Omental fat pad (tissue), 4 donors: ENCODE measurements at places on chromosomes 5 and 9.
A peak's percentile ranks its signal among the peaks of the same experiment; 100 is the strongest.

- DNase-seq: no peak
Measured at GRCh38 chr5:74196233-74196632, 444.3 kb downstream of the ENC1 start.

DNA sequence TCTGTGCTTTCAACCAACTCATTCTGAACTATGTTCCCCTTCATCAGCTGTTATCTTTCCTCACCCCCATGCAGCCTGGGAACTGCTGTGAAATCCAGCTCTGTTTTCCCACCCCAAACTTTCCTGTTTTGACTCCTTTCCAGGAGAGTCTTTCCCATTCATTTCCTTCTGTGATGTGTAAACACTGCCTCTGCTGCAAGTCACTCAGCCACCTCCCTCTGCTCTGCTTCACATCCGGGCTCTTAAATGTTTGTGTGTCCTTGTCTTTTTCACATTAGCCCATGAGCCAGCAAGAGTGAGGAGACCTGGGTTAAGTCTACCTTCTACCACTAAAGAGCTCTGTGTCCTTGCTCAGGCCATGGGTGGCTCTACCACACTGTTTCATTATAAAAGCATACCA, 137.5 kb downstream of the ICE1 start:
- no peak for DNase-seq

GRCh38 chr5:168318240-168318639, 26.8 kb downstream of the WWC1 start:
- no peak for DNase-seq

- no peak for DNase-seq
Measured at GRCh38 chr9:130104491-130105193, 50.9 kb downstream of the GPR107 start.

- no peak for DNase-seq
Measured at GRCh38 chr5:38636626-38637025, 80.2 kb upstream of the LIFR start.

GRCh38 chr5:96189987-96190386, 228.3 kb upstream of the ELL2 start:
- DNase-seq: no peak

DNA sequence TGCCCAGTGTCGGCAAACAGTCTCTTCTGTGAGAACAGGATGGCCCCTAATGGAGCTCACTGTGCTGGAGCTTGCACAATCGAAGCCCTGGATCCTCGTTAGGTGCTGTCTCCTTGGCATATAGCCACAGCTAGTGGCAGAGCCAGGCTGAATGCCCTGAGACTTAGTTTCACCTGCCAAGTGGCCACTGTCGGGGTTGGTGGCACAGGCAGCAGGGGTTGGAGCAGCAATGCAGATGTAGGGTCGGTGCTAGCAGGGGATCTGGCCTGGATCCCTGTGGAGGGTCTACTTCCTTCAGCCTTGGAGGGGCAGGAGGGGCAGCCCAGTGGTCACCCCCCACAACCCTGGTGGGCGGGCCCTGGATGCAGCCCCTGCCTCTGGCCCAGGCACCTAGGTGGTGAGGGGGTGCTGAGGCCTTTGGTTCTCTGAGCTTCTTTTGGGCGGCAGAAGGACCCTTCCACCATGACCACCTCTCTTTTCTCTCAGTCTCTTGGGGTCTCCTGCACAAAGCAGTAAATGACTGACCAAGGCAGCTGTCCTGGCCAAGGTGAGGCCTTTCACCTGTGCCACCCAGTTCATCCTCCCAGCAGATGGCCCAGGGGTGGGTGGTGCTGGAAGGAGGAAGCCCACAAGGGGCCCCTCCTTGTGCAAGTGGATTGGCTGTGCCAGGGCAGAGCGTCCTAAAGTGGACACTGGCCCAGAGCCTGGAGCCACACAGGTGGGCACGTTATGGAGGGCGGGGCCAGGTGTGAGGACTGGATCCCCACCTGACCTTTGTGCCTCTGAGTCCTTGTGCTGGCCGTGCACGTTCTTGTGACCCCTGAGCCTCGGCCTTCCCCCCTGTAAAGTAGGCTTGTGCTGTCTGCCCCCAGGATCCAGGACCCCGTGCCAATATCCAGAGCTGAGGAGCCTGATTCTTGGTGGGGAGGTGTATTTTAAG, 44.8 kb downstream of the PHF2 start:
- DNase-seq: no peak

- no peak for DNase-seq
Measured at GRCh38 chr5:169431386-169431785, 130.4 kb upstream of the SLIT3 start.

GRCh38 chr9:38309324-38310195, 82.9 kb upstream of the ALDH1B1 start:
- DNase-seq: no peak

DNA sequence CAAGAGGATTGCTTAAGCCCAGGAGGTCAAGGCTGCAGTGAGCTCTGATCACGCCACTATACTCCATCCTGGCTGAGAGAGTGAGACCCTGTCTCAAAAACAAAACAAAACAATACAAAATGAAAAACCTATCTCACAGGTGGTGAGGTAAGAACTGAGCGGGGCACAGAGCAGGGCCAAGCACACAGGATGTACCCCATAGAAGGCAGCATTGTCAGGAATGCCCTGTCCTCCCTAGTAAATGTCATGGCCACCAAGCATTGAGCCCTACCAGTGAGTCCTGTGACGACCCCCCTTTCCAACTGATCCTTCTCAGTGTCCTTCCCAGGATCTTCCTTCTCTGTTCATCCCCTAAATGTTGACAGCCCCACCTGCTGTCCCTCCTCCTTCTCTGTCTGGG, 44.6 kb upstream of the ALDH1B1 start:
- DNase-seq: no peak

DNA sequence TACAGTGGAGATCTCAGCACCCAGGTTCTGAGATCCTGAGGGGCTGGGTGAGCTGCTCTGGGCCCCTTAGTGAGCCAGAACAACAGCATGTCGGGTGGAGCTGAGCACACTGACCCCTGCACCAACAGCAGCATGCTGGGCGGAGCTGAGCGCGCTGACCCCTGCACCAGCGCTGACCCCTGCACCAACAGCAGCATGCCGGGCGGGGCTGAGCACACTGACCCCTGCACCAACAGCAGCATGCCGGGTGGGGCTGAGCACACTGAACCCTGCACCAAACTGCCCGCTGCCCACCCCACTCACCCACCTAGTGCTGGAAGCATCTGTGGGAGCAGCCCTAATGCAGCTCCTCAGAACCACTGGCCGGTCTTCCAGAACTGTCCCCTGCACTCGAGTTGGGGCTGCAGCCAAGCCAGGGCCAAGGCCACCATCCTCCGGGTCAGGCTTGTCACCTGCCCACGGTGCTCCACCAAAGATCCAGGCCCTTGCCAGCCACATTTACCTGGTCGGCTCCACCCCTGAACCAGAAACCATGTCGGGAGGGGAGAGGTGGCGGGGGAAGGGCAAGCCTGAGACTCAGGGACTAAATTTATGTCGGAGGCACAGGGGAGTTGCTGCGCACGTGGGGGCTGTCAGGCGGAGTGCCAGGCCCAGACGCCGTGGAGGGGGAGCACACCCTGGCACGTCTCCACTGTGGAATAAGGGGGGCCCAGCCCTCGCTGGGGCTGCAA, 80.3 kb downstream of the ADAMTS2 start:
- DNase-seq: peak; percentile 23

DNA sequence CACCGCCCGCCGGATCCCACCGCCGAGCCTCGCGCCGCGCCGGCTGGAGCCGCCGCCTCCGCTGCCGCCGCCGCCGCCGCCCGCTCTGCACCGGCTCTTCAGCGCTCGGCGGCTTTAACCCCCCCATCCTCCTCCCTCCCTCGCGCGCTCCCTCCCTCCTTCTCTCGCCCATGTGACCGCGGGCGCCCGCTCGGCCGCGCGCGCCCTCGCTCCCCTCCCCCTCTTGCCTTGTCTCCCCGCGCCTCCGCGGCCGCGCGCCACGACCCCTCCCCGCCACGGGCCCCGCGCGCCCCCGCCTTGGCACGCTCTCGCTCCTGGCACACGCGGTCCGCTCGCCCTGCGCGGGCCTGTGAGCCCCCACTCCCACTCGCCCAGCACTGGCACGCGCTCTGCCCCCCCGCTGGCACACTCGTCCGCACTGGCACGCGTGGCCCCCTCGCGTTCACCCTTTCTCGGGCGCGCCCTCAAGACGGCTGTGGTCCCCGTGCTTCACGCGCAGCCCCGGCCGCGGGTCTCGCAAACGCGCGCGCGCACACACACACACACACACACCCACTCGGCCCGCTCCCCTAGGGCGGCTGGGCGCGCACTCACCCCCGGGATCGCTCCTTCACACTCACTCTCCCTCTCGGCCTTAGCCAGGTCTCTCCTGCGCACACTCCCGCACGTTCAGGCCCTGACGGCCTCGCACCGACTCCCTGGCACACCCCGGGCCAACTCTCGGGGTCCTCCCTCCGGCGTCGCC, at the start of gene CNTFR:
Gene CNTFR (minus strand): TSS at position 89 of the 745 bp plus-strand sequence. CDS start 20,743 bp downstream, outside the sequence.
- no peak for DNase-seq

GRCh38 chr9:90578126-90578815, 64.4 kb downstream of the DIRAS2 start:
- DNase-seq: no peak

DNA sequence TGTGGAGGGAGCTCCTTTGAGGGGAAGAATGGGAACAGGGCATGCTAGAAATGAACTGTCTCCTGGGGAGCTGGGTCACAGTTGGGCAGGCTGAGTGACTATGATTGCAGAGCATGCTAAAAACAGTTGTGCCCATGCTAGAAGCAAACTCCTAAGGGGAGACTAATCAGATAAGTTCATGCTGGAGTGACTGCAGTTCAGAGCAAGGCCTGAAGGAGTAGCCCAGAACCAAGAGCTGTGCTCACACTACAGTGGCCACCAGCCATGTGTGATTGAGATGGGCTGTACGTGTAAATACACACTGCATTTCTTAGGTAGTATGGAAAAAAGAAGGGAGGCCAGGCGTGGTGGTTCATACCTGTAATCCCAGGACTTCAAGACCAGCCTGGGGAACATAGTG, 10.3 kb upstream of the AK1 start:
- no peak for DNase-seq

DNA sequence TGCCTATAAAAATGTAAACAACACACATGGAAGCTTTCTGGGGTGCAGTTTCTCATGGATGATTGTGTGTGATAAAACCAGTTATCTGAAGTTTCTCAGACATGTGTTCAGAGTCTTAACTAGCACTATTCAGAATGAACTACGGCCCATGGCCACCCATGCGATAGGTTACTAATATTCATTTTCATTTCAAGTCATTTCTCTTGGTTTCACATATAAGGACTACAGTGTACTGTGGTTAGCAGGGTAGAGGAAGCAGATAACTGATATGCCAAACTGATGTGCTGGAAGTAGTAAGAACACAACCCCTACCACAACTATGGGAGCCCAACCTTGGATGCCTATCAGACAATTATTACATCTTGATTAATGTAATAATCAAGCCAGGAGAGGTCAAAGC, 372.1 kb downstream of the DTWD2 start:
- DNase-seq: no peak
